Activated CD8-positive, alpha-beta T cell treated with anti-CD3 and anti-CD28 coated beads for 36 hours (primary cell): ENCODE measurements at places on chromosomes 6 and 20.

DNA sequence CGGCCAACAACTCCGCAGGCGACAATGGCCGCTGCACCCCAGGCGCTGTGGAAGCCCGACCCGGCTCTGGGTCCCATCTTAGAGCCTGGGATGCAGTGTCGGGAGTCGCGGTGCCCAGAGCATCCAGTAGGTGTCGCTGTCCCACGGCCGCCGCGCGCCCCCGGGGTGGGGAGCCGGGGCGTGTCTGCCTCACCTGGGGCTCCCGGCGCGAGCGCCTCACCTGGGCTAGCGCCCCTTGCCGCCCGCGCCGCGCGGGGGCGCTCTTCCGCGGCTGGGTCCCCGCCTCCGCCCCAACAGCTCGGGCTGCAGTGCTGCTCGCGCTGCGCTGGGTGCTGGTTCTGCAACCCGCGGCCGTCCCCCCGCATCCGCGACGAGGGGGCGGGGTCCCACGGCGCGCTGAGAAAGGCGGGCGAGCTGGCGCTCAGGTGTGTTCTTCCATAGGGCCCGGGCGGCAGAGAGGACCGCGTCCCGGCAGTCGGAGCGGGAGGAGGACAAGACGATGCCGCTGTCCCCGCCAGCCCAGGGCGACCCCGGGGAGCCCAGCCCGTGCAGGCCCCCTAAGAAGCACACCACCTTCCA is at the start of gene CRYBG1:
Gene CRYBG1, plus strand, starts transcription at position 308 of the 579 bp plus-strand sequence. Its CDS starts 192 bp downstream, at position 500.
- DNase-seq = peak; percentile 73

DNA sequence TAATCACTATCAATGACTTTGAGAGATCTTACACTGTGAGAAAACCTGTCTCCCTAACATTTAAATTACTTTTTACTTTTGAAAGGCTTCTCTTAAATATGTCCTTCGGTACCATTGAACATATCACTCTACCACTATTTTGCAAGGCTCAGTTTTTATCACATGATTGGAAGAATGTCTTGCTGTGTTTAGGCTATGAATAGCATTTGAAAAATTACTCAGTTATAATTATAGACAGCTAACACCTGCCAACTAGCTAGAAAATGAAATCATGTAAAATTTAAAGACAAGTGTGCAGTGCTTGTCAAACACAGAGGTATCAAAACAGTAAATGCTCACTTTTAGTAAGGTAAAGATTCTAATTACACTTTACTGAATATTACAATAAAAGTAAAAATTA is 11.0 kb downstream of the SESN1 start:
- no peak for DNase-seq

DNA sequence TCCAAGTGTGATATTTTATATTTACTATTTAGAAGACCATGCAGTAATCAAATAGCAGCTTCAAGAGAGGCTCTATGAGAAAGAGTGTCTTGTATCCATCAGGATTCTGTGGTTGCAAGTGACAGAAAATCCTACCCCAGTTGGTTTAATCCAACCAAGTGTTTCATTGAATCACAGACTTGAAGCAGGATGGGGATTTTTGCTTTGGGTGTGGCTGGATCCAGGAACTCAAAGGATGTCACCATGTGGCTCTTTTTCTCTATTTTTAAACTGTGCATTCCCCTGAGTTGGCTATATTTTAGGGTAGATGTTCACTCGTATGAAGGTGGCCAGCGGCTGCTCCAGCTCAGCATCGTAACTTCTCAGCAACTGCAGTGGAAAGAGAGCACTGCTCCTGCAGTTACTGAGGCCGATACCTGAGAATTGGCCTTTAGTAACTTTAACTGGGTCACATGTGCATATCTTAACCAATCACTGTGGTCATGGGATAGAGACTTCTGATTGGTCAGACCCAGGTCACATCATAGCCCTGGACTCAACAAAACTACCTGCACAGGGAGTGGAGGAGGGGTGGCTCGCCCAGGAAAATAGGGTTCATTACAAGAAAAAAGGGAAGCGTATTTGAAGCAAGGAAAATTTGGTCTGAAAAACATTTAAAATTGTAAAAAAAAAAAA is 396.1 kb upstream of the SULF2 start:
- DNase-seq = no peak

GRCh38 chr20:54474046-54474445 is 1.3 kb upstream of the DOK5 start:
- DNase-seq = no peak

GRCh38 chr6:26032340-26033084 is 54.7 kb upstream of the HFE start:
- DNase-seq = peak; percentile 65

DNA sequence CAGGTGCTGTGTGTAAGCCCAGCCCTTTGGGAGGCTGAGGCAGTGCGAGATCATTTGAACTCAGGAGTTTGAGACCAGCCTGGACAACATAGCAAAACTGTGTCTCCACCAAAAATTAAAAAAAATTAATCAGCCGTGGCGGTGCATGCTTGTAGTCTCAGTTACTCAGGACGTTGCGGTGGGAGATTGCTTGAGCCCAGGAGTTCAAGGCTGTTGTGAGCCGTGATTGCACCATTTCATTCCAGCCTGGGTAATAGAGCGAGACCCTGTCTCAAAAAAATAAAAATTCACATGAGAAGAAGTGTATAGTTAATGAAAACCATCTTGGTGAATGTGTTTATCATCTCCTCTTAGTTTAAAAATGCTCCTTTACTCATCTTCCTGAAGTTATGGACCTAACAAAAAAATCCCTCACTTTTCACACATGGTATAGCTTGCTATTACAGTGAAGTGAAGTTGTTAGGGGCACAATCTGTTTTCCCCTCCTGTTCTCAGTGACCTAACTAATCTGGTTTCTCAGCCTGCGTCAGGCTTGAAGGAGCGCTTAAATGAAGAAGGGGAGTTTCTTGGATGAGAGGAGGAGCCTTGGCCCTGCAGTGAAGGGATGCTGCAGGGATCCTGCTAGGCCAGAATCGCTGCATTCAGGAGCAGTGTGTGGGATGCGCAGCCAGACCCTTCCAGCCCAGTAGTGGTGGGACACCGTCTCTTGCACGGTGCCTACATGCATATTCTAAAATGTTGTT is 45.3 kb downstream of the JARID2 start:
- no peak for DNase-seq

GRCh38 chr6:20837189-20837588 is 302.9 kb downstream of the CDKAL1 start:
- DNase-seq = peak; percentile 40
